ENCODE measurements at places on chromosomes 5 and 9.
A peak's percentile ranks its signal among the peaks of the same experiment; 100 is the strongest.

DNA sequence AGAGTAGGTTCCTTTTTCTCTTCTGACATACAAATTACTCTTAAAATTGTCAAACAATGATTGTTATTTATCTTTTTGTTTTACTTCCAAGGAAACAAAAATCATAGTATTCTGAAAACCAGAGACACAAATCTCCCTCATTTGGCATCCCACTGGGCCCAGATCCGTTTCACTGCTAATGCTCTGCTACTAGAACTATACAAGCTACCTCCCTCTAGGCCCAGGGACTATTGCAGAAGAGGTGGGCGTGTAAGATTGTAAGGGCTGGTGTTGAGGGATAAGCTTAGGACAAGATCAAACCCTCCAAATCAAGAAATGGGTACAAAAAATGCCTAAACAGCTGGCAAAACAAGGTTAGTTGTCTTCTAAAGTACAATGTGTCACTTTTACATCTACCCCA lies 928.9 kb upstream of the CDH10 start:
- DNase-seq: no peak

- peak; percentile 52 for DNase-seq
Observed at GRCh38 chr9:126860757-126861466, 473 bp downstream of the ZBTB34 start.

DNA sequence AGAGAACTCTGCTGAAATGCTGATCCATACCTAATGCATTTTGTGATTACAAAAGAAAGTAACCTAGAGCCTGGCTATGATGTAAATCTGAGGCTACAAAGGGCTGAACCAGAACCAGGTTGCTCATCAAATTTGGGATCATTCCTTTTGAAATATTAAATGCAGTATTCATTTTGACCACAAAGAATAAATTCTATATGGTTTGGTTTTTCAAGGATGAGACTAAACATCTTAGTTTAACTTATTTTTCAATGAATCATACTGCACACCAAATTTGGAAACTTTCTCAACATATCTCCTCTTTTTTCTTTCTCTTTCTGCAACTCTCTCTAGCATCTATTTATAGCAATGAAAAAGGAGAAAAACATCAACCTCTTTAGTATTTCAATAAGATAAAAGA lies 46.5 kb downstream of the CEMIP2 start:
- no peak for DNase-seq

DNA sequence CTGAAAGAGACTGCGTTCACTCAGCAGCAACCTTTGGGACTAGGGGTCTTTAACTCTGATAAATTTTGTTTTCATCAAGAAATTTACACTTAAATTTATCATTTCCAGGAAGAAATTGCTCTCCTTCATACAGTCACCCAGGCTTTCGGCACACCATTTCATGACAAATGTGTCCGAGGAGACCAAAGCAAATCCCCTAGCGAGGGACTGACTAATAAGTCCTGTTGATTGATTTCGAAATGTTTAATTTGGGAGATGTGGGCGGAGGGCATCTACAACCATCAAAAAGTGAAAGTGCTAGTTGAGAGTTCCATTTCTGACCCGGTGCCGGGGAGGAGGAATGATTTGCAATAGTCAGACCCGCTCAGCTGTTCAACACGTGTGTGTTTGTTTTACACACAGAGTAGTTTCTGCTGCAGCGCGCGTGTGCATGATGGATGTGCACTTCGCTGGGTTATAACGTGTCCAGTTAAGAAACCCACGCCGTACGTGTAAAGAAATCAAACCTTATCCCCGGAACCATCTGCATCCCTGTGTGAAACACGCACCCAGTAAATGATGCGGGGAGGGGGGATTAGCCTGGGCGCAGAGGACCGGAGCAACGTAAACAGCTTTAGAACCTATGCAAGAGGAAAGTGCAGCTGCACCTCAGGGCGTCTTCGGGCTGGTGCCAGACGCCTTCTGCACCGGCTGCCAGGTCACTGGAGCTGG lies 845 bp upstream of the NR4A3 start:
- peak; percentile 74 for DNase-seq

DNA sequence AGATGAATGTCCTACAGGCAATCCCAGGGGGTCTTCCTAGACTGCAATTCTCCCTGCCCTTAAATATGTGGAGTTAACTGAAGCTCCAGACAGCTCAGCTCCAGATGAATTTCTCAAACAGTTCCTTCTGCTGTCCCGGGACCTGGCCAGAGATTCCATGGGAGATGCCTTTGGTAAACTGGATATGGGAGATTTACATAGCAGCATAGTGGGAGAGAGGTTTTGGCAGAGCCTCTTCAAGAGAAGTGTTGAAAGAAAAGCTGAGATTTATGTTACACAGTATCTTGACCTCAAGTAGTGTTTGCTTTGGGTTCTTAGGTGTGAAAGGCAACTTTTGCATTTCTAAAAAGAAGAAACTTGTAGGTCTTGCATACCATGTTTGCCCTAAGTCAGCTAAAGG lies 364.9 kb downstream of the ARRDC3 start:
- peak; percentile 32 for DNase-seq

GRCh38 chr9:99666571-99666970 lies 155.1 kb upstream of the NR4A3 start:
- DNase-seq: peak; percentile 9

- no peak for DNase-seq
Observed at GRCh38 chr9:7121055-7121454, 363.3 kb downstream of the KDM4C start.

DNA sequence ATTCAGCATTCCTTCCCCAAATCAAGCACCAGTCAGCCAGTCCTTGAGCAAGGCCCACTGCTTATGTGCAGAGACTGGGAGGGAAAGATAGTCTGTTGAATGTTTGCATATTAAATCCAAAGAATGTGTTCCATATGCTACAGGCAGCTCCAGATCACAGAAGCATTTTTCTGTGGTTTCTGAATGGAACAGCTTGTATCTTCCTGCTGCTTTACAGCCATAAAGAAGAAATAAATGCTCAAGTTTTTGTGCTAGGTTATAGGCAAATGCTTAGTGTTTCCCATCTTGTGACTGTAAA lies 310.3 kb downstream of the TRIM36 start:
- peak; percentile 4 for DNase-seq

DNA sequence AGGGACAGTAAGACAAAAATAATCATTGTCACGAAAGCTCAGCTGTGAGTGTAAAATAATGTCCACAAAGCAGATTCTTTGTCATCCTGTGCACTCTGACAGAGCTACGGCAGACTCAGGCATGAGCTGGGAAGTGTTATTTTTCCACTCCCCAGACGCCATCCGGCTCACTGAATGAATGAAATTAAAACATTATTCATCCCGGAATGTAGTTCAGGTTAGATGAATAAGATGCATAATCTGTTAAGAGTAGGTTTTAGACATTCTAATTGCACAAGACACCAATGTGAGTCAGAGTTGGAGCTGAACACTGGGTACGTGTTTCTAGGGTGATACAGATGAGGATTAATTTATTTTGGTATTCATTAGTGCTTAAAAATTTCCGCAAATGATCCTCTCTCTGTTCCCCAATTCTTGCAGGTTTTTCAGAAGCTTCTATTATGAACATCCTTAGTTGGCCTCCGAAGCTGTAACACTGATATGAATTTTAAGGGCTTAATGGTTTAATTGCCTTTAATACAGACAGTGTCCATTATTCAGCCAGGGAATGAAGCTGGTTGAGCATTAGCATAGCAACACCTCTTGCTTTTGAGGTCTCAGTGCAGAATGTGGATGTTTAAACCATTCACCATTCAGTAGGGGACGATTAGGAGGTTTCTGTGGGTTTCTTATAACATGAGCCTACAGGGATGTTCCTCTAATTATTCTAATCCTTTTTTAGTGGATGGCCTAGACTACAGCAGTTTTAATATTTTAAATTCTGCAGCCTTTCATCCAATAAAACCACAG lies 65.6 kb upstream of the FRRS1L start:
- DNase-seq: peak; percentile 78

All from astrocyte of the hippocampus (primary cell).